OCI-M1 (cell line): ENCODE measurements at places on chromosomes 13 and 19.

DNA sequence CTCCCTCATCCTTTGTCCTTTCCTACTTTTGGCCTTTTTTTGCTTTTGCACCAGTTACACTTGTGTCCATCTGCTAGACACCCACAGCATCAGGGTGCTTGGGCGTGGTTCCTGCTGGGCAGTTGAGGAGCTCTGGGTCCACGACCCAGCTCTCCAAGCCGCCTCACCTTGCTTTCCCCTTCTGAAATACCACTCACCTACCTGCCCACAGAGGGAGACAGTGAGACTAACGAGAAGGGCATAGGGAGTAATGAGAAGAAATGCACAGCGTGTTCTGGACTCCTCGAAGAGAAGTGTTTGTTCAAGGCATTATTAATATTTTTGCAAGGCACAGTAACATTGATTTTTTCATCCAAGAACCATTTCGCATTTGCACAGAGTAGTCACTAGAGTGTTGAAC lies 92.9 kb downstream of the DNAJC15 start:
- no peak for DNase-seq

GRCh38 chr19:12872941-12873890 lies 8.0 kb downstream of the DNASE2 start:
- peak; percentile 80 for DNase-seq

DNA sequence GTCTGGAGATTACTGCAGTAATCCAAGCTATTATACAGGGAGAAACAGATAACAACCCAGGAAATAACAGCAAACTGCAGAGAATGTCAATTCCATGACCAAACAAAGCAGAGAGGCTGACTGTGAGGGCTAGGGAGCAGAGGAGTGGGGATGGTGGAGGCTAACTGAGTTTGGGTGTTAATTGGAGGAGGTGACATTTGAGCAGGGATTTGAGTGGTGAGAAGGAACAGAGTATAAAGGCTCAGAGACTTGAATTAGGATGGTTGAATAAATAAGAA lies 3.1 kb downstream of the DMAC2 start:
- DNase-seq, result no peak

DNA sequence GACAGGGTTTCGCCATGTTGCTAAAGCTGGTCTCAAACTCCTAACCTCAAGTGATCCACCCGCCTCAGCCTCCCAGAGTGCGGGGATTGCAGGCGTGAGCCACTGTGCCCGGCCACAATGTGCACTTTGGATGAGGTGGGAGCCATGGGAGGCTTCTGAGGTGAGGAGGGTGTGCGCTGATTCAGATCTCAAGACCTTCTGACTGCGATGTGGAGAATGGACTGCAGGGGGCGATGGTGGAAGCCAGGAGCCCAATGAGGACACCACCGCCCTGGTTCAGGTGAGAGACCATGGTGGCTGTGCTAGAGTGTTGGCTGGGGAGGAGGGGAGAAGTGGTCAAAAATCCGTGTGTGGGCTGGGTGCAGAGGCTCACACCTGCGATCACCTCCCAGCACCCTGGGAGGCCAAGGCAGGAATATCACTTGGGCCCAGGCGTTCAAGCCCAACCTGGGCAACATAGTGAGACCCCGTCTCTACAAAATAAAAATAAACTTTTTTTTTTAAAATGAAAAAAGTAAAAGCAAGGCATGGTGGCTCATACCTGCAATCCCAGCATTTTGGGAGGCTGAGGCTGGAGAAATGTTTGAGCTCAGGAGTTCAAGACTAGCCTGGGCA lies 5.6 kb downstream of the INAFM1 start:
- peak; percentile 62 for DNase-seq

DNA sequence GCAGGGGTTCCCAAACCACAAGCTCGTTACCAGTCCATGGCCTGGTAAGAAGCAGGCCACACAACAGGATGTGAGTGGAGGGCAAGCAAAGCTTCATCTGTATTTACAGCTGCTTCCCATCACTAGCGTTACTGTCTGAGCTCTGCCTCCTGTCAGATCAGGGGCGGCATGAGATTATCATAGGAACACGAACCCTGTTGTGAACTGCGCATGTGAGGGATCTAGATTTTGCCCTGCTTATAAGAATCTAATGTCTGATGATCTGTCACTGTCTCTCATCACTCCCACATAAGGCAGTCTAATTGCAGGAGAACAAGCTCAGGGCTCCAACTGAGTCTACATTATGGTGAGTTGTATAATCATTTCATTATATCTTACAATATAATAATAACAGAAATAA lies 677.4 kb upstream of the SLITRK6 start:
- no peak for DNase-seq

GRCh38 chr13:97298816-97299215 lies 76.7 kb downstream of the MBNL2 start:
- DNase-seq, result no peak

DNA sequence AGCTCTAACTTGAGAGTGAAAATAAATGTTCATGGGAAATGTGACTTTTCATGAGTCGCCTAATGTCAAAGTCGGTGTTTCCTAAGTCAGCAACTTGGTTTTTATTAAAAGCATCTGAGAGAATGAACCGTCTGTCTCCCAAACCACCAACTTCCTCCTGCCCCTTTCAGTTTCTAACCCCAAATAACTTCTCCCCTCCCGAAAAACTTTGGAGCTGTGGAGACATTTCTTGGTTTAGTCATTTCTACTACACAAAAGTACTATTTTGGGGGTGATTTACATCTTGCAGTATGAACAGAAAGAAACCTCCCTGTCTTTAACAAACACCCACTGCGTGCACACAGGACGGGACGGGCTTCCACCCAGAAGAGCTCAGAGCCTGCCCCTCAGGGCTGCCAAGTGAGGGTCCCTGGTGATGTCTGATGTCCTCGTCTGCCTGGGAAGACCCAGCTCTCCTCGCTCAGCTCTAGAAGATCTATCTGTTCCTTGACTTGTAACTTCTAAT lies 65.0 kb downstream of the RASA3 start:
- DNase-seq, result no peak

- DNase-seq, result peak; percentile 64
Measured at GRCh38 chr13:106867249-106867648, 299.3 kb upstream of the ARGLU1 start.

- DNase-seq, result no peak
Measured at GRCh38 chr13:21872795-21873194, 201.9 kb downstream of the FGF9 start.

- DNase-seq, result peak; percentile 87
Measured at GRCh38 chr19:13794398-13794756, 866 bp upstream of the ZSWIM4 start.

- peak; percentile 62 for DNase-seq
Measured at GRCh38 chr13:42495255-42495654, 78.7 kb upstream of the TNFSF11 start.

DNA sequence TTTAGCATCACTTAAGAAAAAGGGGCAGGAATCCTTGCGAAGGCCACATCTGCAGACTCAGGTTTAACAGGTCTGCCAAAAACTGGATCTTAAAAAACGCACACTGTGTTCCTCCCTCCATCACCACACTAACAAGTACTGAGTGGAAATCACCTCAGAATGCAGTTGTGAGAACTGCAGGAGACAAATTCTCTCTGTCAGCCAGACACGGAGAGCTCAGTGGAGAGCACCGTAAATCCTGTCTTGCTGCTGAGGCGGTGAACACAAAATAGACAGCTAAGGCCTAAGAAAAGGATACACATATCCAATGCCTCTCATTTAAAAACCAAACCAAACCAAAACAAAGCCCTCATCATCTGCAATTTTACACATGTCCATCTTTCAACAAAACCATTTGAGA lies 1287.6 kb downstream of the EFNB2 start:
- no peak for DNase-seq

DNA sequence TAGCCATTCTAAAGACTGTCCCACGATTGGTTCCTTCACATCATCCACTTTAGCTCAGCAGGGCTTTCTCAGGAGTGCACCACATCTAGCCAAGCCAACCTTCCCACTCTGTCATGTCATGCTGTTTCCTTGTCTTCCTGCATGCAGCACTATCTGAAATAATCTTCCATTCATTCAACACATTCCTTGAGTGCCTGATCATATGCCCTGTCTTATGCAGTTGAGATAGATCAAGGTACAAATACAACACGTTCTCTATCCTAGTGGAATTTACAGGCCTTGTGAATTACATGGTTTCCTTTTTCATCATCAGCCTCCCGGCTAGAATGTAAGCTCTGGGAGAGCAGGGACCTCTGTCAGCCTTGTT lies 6.8 kb upstream of the MRPS31 start:
- DNase-seq, result no peak

- DNase-seq, result no peak
Measured at GRCh38 chr19:55196803-55197202, 12.5 kb downstream of the PTPRH start.

GRCh38 chr19:49149652-49150105 lies 5.5 kb downstream of the HRC start:
- peak; percentile 91 for DNase-seq

DNA sequence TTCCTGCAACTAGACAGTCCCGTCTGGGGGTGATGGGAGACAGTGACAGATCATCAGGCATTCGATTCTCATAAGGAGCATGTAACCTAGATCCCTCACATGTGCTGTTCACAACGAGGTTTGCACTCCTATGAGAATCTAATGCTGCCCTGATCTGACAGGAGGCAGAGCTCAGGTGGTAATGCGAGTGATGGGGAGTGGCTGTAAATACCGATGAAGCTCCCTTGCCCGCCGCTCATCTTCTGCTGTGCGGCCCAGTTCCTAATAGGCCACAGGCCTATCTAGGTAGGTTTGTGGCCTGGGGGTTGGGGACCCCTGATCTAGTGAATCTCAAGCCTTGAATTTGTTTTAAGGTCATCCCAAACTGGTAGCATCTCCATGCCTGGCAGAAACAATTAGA lies 27.3 kb upstream of the FAM124A start:
- no peak for DNase-seq

DNA sequence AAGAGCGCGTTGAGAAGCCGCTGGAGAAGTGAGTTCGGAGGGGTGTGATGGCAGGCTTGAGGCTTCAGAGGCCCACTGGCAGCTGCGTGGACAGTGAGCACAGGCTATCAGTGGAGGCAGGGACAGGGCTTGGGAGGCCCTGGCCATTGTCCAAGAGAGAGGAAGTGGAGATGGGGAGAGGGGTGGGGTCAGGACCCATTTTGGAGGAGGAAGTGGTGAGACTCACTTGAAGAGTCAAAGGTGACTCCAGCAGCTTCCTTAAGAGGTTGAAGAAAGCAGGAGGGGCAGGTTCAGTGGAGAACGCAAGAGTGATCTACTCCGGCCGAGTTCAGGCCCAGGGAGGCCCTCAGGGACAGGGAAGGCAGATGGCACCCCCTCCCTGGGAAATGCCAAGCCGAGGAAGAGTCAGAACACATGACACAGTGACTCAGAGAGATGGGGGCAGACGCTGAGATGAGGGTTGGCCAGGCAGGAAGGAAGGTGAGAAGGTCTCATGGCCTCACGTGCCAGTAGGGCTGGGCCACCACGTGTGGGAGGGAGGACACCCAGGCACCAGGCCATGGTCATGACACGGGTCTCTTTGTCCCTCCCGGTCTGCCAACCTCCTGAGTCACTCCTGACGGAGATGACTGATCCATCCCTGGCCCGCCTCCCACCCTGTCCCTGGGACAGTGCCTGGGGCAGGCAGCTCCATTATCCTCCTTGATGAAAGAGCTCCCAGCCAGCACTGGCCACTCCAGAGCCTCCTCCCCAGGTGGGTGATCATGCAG lies 10.1 kb upstream of the CD22 start:
- DNase-seq, result peak; percentile 48

GRCh38 chr13:47081246-47081645 lies 184.4 kb upstream of the HTR2A start:
- DNase-seq, result no peak

GRCh38 chr13:52846567-52847321 lies 1.7 kb downstream of the PCDH8 start:
- DNase-seq, result no peak

DNA sequence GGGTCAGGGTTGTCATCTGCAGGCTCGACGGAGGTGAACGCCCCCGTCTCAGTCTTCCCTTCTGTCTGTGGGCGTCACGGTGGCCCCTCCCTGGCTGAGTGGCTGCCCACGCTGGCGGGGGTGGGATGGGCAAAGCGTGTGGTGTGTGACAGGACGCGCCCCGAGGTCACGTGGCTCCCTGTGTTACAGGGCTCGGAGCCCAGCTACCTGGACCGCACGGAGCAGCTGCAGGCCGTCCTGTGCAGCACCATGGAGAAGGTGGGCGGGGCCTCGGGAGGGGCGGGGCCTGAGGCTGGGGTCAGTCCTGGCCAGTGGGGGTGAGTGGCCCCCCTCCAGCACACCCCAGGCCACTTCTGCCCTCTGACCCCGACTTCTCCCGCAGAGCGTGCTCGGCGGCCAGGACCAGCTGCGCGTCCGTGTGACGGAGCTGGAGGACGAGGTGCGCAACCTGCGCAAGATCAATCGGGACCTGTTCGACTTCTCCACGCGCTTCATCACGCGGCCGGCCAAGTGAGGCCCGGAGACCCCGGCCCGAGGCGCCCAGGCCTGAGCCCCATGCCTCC lies 6.3 kb upstream of the GRIN3B start:
- DNase-seq, result no peak

- no peak for DNase-seq
Measured at GRCh38 chr13:101691341-101691860, 238.9 kb downstream of the ITGBL1 start.

DNA sequence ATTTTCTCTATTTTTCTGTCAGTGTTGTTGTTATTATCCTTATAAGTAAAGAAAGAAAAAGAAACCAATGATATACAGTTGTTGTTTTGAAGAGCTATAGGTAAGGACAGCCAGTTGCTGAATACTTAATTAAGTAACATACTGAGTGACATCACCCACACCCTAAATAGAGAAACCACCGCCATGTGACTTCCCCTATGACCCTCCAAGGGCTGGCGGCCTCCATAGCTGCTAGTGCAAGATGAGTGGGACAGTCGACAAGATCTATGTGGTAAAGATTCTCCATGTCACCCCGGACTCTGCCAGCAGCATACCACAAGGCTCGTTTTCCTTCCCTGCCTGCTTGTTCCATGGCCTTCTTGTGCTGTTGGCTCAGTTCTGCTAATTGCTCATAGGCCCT lies 221.1 kb downstream of the DNAJC15 start:
- DNase-seq, result peak; percentile 71

- DNase-seq, result no peak
Measured at GRCh38 chr19:30802424-30803013, 430.3 kb downstream of the ZNF536 start.

DNA sequence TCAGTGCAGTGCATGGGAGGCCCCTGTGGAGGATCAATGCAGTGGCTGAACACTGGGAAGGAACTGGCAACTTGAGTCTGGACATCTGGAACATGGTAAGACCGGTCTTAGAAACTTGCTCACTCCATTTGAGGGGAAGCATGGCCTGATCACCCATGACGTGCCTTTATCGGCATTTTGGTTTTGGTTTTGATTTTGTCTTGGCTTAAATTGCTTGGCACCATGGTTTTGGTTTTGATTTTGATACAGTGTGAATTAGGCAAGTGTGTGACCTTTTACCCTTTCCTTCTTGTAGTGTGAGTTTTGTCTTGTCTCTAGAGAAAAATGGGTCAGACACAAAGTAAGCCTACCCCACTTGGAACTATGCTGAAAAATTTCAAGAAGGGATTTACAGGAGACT lies 77.3 kb downstream of the ZNF486 start:
- DNase-seq, result peak; percentile 46

- no peak for DNase-seq
Measured at GRCh38 chr13:76871432-76871831, 14.8 kb downstream of the KCTD12 start.

- no peak for DNase-seq
Measured at GRCh38 chr13:49807681-49808080, 15.2 kb upstream of the KPNA3 start.
